PC-3 (cell line): ENCODE measurements at places on chromosomes 5 and 9.

- DNase-seq, result no peak
Measured at GRCh38 chr9:98087420-98088354, 31.2 kb downstream of the NANS start.

DNA sequence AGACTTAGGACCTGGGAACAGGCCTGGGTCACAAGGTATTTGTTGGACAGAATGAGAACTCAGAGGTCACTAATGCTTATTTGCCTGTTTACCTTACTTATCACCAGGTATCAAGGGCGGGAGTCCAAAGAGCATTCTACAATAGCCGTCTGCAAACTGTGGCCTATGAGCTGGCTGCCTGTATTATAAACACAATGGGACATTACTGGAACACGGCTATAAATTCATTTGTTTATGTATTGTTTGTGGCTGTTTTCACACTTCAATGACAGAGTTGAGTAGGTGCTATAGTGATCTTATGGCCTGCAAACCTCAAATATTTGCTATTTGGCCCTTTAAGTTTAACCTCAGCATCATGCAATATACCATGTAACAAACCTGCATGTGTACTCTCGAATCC, 76.6 kb upstream of the ASTN2 start:
- DNase-seq, result no peak

- DNase-seq, result no peak
Measured at GRCh38 chr5:35665096-35665495, 47.4 kb downstream of the SPEF2 start.

GRCh38 chr9:33239921-33240320, at the start of gene SPINK4:
TSS of gene SPINK4 (plus strand) at chr9:33240167. CDS start at chr9:33240209, 42 bp downstream.
- no peak for DNase-seq

DNA sequence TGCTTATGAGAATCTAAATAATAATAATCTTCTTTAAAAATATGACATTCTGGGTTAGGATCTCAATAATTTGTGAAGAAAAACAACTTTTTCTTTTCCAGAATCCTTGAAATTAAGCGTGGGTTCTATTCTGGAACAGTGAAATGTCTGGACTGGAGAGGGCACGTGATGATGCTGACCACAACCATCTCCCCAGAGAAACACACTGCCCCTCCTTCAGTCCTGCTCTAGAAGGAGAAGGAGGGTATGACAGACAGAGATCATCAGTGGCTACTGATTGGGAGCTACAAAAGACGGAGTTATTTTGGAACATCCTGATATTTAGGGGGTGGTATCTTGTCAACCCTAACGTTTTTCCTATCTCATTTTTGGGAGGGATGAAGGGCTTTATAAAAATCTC, 40.2 kb downstream of the MEF2C start:
- DNase-seq, result no peak

- DNase-seq, result peak; percentile 60
Measured at GRCh38 chr5:177531209-177531940, 14.6 kb upstream of the DDX41 start.

GRCh38 chr5:142115937-142116614, 7.5 kb downstream of the NDFIP1 start:
- DNase-seq, result peak; percentile 55

- DNase-seq, result no peak
Measured at GRCh38 chr5:149289301-149289700, 17.6 kb downstream of the AFAP1L1 start.

- no peak for DNase-seq
Measured at GRCh38 chr5:54317511-54318260, 7.3 kb upstream of the ARL15 start.

- peak; percentile 95 for DNase-seq
Measured at GRCh38 chr9:114718801-114719221, 36.8 kb upstream of the TEX48 start.

DNA sequence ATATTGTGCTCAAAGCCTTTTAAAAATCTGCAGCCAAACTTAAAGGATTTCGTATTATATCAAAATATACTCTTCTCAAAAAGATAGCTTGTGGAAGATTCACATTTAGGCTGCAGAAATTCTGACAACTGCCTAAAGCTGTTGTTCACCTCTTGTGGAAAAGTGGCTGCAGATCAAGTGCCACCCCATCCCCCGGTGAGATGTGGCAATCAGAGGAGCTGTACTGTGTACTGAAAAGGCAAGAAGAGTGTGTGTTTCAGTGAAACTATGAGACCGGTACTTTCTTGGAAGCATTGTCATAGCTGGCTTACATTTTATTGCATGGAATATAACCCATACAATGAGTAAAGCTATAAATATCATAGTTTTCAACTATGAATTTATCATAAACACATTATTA, 64.3 kb downstream of the CDH18 start:
- DNase-seq, result no peak

GRCh38 chr9:124593200-124593599, 86.0 kb upstream of the NR5A1 start:
- DNase-seq, result no peak

GRCh38 chr9:68949271-68950000, 64.5 kb downstream of the PRKACG start:
- DNase-seq, result peak; percentile 24

DNA sequence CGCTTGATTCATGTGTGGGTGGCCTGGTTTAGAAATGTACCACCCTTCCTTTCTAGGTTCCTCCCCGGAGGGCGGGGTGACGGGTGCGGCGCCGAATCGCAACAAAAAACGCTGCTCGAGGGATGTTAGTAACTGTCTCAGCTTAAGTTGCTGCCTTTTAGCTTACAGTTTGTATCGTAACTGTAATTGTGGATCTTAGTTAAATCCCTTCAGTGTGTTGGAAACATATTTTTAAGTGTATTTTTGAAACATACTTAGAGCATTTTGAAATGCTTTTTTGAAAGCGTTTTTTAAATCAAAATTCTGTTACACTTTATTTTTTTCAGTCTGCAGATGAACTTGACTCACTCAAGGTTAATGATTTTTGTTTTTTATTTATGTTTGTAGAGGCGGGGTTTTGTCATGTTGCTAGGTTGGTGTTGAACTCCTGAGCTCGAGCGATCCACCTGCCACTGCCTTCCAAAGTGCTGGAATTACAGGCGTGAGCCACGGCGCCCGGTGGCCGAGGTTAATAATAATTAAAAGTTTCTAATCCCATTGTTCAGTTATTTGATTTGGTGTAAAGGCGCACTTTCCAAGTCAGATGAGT, 997 bp upstream of the CHD1 start:
- no peak for DNase-seq

DNA sequence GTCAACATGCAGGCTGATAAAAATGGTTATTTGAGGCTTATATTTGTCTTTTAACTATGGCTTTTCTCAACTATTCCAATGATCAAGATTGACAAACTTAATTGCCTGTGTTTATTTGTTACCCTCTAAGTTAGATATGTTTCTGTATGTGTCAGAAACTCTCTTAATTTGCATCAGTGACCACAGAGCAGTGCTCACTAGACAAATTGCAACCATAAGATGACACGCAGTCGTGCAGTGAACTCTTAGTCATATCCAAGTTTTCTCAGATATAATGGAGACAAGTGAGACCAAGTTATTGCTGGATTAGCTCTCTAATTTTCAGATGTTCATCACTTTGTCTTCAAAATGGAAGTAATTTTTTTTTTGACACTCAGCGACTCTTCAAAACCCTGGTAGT, 342.2 kb upstream of the RFX3 start:
- DNase-seq, result no peak

GRCh38 chr9:127722055-127722745, 6.3 kb downstream of the TTC16 start:
- DNase-seq, result no peak

GRCh38 chr9:84668196-84669012, 1.1 kb upstream of the NTRK2 start:
- DNase-seq, result peak; percentile 33

GRCh38 chr5:149205625-149206523, 64.6 kb downstream of the ABLIM3 start:
- peak; percentile 48 for DNase-seq

- no peak for DNase-seq
Measured at GRCh38 chr5:139919308-139919707, 123.7 kb downstream of the PSD2 start.

DNA sequence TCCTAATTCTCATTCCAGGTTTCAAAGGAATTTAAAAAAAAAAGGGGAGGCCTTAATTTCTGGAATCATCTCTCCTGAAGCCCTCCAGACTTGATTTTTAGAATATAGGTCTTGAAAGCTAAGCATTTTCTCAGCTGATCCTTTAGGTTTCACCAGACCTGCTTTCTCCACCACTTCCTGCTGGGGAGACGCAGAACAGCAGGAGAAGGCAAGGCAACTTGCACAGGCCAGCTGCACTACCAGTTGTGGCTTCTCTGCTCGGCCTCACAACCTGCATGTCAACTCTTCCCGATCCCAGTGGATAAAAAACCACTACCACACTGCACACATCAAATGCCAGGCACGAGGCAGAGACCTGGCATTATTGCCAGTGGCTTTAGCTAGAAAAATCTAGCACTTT, 119.8 kb downstream of the SIL1 start:
- DNase-seq, result no peak

GRCh38 chr5:6125781-6126180, 252.6 kb downstream of the MED10 start:
- DNase-seq, result no peak

- DNase-seq, result no peak
Measured at GRCh38 chr5:160221082-160221481, 8.2 kb upstream of the FABP6 start.

DNA sequence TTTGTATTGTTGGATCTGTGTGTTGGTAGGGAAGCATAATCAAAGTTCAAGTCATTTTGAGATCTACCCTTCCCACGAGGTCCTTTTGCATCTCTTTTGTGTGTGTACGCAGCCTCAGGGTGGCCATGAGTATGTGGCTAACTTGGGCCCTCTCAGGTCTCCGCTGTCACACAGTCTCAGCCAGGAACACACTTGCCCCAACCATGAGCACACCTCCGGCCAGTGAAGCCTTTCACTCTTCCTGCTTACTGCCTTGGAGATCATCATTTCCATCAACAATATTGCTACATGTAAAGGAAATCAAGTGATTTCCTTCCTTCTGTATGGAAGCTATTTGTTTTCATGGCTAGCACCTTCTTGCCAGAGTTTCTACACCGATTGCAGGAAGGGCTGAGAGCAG, 13.9 kb downstream of the ZNF346 start:
- no peak for DNase-seq

DNA sequence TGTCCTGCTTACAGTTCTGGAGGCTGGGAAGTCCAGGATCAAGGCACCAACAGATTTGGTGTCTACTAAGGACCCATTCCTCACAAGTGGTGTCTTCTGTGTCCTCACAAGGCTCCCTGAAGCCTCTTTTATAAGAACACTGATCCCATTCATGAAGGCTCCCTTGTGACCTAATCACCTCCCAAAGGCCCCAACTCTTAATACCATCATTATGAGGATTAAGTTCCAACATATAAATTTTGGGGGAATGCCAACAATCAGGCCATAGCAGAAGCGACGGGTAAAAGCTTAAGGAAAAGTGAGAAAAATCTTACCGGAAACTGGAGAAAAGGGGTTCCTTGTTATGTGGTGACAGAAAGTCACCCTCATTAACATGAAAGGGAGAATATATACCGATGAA, 11.2 kb downstream of the CTNNAL1 start:
- DNase-seq, result no peak

DNA sequence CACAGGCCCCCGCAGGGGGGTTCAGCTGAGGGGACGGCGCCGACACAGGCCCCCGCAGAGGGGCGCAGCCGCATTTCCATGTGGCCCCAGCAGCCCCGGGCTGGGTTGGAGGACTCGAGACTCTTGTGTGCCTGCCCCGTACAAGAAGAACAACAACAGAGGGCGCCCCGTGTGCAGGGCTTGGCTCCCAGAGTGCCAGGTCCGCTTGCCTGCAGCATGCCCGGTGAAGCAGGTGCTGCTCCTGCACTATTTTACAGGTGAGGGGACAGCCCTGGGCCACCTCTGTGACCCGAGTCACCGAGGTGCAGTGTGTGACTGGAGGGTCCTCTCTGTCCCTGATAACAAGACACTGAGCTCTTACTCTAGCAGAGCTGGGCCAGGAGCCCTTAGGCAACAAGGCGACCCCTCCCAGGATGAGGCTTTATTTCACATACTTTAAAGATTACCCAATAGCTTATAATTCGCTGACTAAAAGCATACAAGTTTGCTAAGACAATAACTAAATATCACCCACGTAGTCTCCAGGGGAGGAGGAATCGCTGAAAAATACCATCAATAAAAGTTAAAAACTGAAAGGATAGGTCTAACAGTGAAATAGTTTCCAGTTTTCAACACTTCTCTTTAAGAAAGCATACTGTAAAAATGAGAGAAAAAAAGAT, 41.7 kb upstream of the SLC9A3 start:
- peak; percentile 73 for DNase-seq

DNA sequence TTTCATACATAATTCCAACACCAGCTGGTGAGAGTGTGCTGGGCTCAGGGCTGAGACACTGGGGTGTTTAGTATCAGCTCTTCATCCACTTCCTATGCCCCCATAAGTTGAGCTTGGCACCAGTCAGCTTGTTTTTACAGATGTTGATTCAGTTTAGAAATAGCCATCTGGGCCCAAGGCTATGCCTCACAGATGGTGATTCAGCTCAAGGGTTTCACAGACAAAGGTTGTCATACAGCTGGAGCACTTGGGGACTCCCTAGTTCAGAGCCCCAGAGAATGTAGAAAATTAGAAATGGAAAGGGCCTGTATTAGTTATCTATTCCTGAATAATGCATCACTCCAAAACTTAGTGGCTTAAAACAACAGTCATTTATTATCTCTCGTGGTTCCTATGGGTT, 10.3 kb upstream of the CRHBP start:
- DNase-seq, result no peak

GRCh38 chr9:16410601-16411280, 459.7 kb downstream of the BNC2 start:
- DNase-seq, result no peak

DNA sequence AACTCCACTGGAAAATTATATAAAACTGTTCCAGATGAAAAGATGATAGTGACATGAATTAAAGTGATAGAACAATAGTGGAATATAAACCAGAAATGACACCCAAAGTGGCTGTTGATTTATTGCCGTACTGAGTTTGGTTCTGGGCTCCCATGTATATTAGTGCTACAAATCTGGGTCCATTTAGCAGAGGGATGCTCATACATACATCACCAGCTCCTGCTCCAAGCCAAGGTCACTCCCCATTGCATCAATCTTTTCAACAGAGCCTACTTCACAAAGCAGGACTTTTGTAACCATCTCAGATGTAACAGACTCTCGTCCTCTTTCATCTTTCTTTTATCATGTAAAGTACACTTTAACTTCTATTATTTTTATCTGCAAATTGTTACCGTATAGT, 208.6 kb downstream of the GAPVD1 start:
- DNase-seq, result no peak

DNA sequence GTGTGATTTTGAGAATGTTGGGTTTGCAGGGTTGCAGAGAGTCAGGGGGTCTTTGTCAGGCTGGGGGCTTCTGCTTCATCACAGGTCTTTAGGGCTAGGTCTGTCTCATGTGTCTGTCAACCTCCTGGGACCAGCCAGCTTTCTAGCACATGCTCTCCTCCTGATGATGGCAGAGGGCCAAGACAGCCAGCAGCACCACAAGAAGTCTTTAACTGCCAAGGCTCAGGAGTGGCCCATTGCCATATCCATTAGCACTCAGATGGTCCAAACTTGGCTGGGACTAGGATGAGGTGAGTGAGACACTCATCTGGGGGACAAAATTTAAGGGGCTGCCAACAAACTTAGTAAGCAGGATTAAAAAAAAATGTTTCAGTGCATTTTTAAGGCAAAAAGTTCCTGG, 384.2 kb upstream of the CDH10 start:
- DNase-seq, result no peak
